Stimulated activated CD4-positive, alpha-beta T cell treated with anti-CD3 and anti-CD28 coated beads, Interleukin-2, amount 100 ng/mL, for 48 hours (primary cell): ENCODE measurements at places on chromosomes 4 and X.

DNA sequence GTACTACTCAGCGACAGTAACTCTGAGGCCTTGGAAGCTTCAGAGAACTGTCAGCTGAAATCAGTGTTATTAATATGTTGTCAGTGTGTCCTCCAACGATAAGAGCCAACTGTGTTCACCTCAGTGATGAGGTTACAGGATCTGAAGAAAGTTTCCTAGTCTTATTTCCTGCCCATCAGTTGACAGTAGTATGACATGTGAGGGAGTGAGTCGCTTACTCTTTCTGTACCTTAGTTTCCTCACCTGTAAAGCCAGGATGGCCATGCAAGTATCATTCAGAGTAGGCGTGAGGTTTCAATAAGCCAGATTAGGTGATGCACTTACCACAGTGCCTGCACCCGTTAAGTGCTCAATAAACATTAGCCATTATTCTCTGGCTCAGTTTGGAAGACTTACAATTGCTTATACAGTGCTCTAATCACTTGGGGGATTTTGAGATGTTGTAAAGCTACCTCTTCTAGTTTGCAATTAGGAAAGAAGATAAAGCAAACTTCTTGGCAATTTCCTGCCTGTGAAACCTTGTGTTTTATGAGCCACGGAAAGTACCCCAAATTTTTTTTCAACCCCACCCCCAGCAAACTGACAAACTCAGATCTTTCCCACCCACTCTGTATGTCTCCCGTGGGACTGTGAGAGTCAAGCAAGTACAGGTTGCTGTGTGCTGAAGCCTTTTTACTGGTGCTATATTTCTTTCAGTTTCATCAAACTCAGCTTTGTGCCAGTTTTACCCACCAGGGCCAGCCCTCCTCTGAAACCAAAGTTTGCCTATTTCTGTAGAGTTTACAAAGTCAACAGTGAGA is 62.2 kb downstream of the ANXA3 start:
- no peak for DNase-seq

DNA sequence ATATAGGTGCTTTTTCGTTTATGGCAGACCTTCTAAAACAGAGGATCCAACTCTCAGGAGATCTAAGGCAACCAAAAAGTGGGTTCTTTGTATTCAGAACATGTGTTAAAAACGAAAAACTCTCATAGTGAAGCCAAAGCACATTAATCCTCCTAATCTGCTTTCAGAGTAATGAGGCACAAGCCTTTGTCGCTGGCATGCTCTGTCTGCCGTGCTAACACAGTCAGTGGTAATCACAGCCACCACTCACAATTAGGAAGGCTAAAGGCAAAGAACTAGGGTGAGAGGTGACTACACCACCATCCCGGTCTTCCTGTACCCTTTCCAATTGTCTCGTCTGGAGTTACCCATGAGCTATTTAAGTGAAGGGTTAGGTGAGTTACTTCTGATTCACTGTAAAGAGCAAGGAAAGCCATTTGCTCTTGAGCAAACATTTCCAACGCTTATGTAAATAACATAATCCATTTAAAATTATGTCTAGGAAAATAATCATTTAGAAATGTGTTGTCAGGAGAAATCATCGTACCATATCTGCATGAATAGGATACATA is 40.7 kb downstream of the NPY2R start:
- DNase-seq, result no peak

DNA sequence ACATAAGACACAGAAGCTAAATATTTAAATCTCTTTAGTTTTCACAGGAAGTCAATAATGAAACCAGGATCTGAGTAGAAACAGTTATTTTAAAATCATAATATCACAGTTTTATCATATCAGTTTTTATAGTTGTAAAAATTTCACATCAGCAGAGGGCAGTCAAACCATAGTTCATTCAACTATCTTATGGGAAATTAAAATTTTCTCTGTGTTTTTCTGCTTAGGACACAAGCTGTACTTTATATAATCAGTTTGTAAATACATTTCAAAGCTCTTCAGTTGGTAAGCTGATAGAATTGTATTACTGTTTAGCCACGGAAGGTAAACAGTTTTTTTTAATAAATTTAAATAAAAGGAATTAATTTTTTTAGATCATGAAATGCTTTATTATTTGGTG is 204.8 kb upstream of the NUDT6 start:
- DNase-seq, result no peak

DNA sequence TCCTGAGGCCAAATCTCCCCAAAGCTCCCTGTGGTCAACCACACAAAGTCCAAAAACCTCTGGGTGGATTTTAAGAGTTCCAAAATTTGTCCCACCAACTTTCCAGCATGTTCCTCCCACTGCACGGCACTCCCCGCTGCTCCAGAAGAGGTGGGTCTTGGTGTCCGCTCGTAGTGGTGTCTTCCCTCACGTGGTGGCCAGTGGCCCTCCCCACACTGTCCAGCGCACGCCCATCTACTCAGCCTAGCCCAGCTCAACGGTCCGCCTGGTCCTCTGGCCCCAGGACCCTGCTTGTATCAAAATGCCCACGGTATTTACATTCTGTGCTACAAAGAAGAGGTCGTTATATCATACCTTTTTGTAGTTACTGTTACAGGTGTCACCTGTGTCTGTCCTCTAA is 83.5 kb downstream of the NSUN7 start:
- no peak for DNase-seq

- DNase-seq, result no peak
Observed at GRCh38 chr4:48483777-48484493, 792 bp downstream of the SLC10A4 start.

DNA sequence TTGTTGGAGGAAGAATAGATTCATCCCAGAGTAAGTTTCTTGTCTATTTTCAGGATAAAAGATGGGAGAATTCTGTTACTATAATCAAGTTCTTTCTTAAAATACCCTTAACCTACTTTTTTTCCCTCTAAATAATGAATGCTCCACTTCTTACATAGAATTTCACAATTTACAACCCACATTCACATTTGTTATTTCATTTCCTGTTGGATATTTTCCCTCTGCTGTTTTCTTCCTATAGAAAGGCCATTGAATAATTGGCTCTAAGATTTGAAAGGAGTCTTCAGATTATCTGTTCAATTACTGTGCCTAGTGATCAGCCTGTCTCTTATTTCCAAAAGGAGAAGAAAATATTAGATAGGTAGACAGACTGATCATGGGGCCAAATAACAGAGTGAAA is 79.7 kb downstream of the CPE start:
- DNase-seq, result no peak

DNA sequence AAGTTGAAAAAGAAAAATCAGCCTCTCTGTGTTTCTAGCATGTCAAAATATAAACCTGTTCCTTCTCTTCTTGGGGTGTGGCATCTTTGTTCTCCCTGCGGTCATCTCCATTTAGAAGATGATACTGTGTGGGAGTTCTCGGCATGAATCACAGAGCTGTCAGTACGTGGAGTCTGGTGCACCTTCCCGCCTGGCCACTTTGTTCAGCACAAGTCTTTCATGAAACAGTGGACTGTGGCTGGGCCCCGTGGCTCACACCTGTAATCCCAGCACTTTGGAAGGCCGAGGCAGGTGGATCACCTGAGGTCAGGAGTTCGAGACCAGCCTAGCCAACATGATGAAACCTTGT is 166.5 kb downstream of the MAML3 start:
- no peak for DNase-seq

- DNase-seq, result no peak
Observed at GRCh38 chr4:17557880-17558279, 19.1 kb upstream of the LAP3 start.

DNA sequence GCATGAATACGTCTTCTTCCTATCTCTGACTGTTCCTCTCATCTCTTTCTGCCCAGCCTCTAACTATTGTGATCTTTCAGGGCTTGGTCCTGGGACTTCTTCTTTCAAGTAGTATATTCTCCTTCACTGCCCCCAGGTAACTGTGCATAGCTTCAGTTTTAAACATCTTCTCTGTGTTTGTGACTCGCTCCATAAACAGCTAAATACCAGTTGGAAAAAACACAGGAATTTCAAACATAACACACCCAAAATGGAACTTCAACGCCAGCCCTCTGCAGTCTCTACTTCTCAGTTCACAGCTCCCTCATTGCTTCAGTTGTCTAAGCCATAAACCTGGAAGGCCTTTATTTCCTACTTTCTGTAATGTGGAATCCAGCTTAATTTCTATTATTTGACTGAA is 16.6 kb downstream of the TRIML2 start:
- no peak for DNase-seq

GRCh38 chr4:109879081-109879480 is 31.2 kb downstream of the LRIT3 start:
- no peak for DNase-seq

DNA sequence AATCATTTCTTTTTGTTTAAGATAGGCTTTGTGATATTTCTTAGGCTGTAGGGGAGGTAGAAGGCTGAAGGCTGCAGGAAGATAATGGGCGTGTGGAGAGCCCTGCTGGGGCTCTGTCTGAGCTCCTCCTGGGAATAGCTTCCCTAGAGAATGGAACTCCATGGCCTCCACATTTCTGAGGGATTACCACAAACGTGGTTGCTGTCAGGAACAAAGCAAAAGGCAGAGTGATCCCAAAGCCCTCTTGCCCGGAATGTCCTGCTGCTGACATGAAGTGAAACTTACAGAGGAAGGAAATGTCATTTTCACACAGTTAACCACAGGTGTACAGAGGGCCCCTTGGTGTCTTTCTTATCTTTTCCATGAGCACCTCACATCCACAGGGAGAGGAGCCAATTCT is 89.3 kb downstream of the DDIT4L start:
- DNase-seq, result no peak

GRCh38 chrX:109475174-109475891 is 6.6 kb downstream of the GUCY2F start:
- DNase-seq, result no peak

GRCh38 chrX:25219480-25219879 is 203.7 kb upstream of the ARX start:
- DNase-seq, result no peak

DNA sequence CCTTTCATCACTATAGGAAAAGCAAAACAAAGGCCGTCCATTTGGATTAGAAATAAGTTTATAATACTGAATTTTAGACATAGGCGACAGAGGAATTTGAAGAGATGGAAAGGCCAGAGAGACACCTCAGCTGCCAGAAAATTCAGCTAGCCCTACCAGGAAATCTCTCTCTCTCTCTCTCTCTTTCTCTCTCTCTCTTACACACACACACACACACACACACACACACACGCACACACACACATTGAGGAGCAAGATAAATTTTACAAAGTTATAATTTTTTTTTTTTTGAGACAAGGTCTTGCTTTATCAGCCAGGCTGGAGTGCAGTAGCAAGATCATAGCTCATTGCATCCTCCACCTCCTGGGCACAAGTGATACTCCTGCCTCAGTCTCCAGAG is 1.4 kb downstream of the XK start:
- DNase-seq, result no peak

- no peak for DNase-seq
Observed at GRCh38 chrX:12210196-12210815, 72.0 kb downstream of the FRMPD4 start.

DNA sequence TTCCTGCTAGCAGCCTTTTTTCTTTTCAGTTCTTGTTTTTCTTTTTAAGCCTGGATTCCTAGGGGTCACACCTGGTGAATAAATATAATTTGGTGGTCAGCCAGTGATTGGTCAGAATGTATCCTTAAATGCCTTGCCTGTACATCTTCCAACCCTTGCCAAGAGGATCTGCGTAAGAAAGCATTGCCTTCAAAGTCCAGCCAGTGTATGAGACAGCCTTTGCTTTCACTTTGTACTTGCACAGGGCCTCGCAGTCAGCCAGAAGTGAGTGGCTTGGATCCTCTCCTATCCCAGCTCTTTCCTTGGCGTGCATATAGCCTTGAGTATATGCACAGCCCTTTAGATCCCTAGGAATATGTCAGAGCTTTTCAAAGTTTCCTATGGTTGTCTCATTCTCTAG is 22.2 kb downstream of the KANTR start:
- no peak for DNase-seq

DNA sequence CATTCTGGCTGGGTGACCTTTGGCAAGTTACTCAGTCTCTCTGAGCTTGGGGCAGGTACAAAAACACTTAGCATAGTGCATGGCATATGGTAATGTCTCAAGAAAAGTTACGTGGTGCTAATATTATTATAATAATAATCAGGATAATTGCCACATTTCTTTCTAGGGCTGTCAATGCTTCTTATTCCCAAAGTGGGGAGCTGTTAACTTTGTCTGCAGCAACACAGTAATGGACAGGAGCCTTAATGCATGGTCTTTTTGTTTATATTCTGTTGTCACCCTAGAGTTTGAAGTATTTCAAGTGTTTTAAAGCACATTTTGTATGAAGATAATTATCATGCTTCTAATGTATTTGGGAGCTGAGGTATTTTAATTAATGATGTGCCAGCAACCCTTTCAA is 121.8 kb downstream of the FHIP1A start:
- DNase-seq, result no peak

DNA sequence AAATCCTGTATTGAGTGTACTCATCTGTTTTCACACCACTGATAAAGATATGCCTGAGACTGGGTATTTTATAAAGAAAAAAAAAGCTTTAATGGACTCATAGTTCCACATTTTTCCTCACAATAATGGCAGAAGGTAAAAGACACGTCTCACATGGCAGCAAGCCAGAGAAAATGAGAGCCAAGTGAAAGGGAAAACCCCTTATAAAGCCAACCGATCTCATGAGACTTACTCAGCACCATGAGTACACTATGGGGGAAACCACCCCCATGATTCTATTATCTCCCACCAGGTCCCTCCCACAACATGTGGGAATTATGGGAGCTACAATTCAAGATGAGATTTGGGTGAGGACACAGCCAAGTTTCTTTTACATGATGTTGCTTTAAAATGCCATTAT is 171.9 kb downstream of the GALNTL6 start:
- no peak for DNase-seq
